ENCODE measurements at places on chromosomes 6 and 20.

- DNase-seq, result no peak
Observed at GRCh38 chr6:145279993-145280392, 455.3 kb downstream of the EPM2A start.

DNA sequence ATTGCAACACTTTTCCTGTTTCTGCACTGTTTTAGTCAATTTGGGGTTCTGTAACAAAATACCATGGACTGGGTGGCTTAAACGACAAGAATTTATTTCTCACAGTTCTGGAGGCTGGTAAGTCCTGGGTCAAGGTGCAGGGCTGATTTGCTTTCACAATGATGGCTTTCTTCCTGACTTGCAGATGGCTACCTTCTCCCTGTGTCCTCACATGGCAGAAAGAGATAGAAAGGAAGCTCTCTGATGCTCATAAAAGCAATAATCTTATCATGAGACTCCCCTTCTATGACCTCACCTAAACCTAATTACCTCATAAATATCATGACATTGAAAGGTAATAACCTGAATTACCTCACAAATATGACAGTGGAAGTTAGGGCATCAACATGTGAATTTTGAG, 511.5 kb upstream of the CITED2 start:
- DNase-seq, result no peak

GRCh38 chr20:34377072-34377847, 14.2 kb downstream of the ITCH start:
- DNase-seq, result no peak

DNA sequence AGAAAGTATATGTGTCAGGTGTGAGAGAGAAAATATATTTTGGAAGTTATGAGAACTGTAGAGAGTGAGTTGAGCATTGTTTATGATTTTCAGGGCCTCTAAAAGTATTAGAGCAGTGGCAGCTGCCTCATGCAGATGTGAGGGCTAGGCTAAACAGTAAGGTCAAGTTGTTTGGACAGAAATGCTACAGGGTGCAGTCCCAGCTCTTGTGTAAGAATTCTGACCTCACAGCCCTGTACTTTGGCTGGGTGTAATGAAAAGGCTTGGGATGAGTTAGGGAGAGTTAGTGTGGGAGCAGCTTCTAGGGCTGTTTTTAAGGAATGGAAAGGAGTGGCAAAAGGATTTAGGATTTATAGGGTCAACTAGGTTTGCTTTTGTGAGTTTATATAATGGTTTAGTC, 764.8 kb upstream of the ADGRB3 start:
- no peak for DNase-seq

- DNase-seq, result no peak
Observed at GRCh38 chr6:136226674-136227377, 23.3 kb downstream of the MTFR2 start.

GRCh38 chr6:168226902-168227318, 92.7 kb downstream of the DACT2 start:
- no peak for DNase-seq

- no peak for DNase-seq
Observed at GRCh38 chr6:167103041-167103891, 19.6 kb upstream of the CCR6 start.

DNA sequence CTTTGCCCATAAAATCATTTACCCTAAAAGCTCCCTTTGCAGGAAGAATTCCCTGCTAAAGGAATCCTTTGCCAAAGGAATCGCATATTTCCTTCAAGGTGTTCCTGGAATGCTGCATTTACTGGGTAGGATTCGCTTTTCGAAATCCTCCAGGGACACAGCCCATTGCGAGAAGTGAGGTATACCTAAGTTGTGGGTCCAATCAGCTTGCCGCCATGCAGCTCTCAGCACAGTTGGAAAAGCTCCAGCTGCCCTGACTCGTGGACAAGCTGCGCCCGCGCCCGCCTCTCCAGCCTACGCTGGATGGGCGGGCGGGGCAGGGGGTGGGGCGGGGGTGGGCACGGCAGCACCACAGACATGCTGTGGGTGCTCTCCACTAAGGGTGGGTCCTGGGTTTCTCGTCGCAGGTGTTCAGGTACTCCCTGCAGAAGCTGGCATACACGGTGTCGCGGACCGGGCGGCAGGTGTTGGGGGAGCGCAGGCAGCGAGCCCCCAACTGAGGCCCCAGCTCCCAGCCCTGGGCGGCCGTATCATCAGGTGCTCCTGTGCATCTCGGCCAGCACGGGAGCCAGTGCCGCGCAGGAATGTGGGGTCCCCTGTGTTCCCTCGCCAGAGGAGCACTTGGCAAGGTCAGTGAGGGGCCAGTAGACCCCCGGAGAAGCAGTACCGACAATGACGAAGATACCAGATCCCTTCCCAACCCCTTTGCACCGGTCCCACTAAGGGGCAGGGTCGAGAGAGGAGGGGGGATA, 1.4 kb downstream of the NNAT start:
- peak; percentile 39 for DNase-seq

- no peak for DNase-seq
Observed at GRCh38 chr6:161189891-161190290, 84.0 kb downstream of the AGPAT4 start.

Data from fibroblast of upper back skin (primary cell).